ENCODE measurements at places on chromosomes 1 and 21.

DNA sequence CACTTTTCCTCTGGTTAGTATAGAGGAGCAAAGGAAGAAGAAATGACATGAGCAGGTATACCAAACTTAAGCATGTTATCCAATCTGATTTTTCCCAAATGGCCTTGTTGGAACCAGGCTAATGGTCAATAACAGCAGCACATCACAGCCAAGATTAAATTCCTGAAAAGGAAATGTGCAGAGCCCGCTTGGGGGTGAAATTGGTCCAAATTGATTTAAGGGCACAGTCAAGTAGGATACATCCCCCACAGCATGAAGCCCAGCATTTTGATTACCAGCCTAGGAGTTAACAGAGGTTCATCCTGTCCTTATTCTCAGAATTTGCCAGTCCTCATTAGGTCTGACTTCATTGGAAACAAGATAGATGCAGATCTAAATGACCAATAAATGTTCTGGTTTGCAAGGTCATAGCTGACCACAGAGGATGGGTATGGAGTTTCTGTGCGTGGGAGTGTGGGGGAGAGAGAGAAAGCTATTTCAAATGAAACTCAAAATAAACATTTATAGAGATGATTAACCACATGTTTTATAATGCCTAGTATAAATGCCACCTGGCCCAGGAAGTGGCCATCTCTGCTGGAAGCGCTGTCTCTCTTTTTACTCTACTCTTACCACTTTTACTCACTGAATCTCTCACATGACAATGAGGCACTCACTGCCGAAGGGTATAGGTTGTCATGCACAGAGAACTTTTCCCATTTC is 38.7 kb downstream of the RGS5 start:
- no peak for DNase-seq

GRCh38 chr1:2802421-2802961 is 998 bp upstream of the TTC34 start:
- DNase-seq = no peak

GRCh38 chr1:207890136-207890738 is 20.7 kb downstream of the CD34 start:
- DNase-seq = no peak

DNA sequence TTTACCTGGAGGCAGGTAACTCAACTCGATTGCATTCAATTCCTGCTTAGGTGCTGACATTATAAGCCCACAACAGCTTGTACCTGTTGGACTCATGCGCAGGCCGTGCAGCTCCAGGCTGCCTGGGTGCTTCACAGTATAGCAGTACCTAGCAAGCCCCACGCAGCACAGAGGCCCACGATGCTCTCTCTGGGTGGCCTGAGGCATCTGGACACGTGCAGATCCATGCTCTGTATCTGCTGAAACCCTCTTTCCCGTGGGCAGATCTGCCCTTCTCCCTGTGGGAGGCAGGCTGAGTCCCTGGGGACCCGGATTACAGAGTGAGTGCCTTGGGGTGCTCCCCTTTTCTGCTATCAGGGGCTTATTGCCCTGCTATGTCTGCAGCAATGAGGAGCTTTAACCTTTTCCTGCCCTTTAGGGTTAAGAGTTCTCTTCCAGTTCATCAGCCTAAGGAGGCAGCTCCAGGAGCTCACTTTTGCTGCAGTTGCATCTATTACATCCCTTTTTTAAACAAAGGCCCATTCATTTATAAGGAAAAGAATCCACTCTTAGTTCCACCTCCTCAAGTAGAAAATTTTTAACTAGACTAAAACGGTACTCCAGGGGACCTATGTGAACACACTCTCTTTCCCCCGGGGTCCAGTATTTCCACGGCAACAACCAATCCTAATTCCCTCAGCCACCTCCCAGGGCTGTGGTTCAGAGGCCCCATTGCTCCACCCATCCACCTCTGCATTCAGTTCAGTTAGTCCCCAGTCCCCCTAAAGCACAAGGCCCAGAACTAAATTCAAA is 19.3 kb downstream of the ITPKB start:
- peak; percentile 7 for DNase-seq

DNA sequence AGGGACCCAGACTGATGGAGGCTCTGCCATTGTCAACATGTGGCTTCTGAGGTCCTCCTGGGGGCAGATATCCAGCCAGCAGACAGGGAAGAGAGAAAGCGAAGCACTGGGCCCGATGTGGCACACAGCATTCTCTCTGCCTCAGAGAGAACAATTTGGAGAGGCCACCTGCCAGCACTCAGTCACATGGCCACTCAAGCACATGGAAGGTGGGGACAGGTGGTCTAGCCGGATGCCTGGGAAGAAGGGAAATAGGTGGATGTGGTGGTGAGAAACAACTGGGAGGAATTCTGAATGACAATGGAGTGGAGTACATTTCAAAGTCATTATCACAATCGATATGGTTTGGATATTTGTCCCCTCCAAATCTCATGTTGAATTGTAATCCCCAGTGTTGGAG is 109.0 kb downstream of the UBE2U start:
- no peak for DNase-seq

GRCh38 chr1:40411294-40411693 is 37.8 kb downstream of the SMAP2 start:
- no peak for DNase-seq

GRCh38 chr1:211259638-211260126 is 516 bp downstream of the RCOR3 start:
- DNase-seq = peak; percentile 60

DNA sequence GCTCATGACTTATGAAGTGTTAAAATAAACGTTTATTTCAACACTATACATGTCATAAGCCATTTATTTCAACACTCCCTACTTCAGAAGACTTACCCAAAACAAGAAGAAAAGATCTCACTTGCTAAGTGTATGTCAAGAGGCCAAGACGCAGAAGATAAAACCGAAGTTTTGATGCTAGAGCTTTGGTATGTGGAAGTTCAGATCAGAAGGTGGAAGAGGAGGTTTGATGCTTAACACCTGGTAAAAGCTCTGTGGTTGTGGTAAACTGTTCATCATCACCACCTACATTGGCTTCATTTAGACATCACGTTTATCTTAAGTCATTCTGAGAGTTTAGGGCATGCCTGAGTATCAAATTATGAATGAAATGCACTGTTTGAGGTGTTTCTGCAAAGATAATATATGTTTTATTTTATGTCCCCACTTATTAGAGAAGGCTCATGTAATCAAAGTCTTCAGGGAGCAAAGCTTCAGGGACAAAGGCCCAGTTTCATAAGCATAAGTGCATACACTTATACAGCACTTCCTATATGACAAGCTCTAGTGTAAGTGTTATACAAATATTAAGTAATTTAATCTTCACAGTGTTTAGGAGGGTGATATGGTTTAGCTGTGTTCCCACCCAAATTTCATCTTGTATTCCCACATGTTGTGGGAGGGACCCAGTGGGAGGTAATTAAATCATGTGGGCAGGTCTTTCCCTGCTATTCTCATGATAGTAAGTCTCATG is 533.3 kb downstream of the PTBP2 start:
- no peak for DNase-seq

GRCh38 chr1:187948170-187948794 is 1119.5 kb downstream of the PLA2G4A start:
- DNase-seq = no peak

- DNase-seq = peak; percentile 55
Measured at GRCh38 chr21:25507522-25507921, 99.8 kb downstream of the MRPL39 start.

GRCh38 chr21:16538936-16539440 is 809.2 kb downstream of the USP25 start:
- DNase-seq = no peak

GRCh38 chr1:156247460-156248322 is at the start of gene PAQR6:
PAQR6 (minus strand) TSS chr1:156248056; CDS start chr1:156246731, 1,325 bp downstream.
- DNase-seq = no peak

GRCh38 chr1:74328851-74329250 is 93.7 kb downstream of the TNNI3K start:
- no peak for DNase-seq

GRCh38 chr1:101709721-101710120 is 287.0 kb downstream of the OLFM3 start:
- no peak for DNase-seq

DNA sequence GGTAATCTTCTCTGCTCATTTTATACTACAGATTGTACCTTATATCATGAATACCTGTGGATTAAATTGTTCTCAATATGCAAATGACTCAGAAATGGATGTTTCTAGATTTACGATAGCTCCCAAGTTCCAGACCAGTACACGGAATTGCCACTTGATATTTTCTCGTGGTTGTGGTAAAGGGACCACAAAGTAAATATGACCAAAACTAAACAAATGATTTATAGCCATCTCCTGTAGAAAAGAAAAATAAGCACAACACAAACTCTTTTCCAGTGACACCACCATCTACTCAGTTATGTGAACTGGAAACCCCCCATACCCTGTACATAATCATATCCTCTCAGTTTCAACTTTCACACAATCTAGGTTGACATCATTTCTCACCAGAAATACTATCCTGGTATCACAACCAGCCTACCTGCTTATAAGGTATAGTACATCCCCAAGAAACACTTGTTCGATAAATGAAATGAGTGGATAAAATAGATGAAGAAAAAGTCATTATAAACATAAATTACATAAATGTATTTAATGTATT is 172.3 kb downstream of the ADGRL4 start:
- no peak for DNase-seq

- DNase-seq = no peak
Measured at GRCh38 chr21:31720330-31720729, 11.6 kb downstream of the SCAF4 start.

- no peak for DNase-seq
Measured at GRCh38 chr1:23449306-23449705, 24.8 kb upstream of the TCEA3 start.

GRCh38 chr1:165647517-165647916 is 16.5 kb downstream of the MGST3 start:
- DNase-seq = no peak

GRCh38 chr1:10339815-10340214 is 59.0 kb upstream of the PGD start:
- no peak for DNase-seq

GRCh38 chr1:69528376-69528775 is 39.3 kb upstream of the LRRC7 start:
- DNase-seq = no peak

GRCh38 chr1:16618719-16619118 is 5.4 kb upstream of the NBPF1 start:
- no peak for DNase-seq

GRCh38 chr21:38474124-38474523 is 24.2 kb downstream of the ERG start:
- no peak for DNase-seq

GRCh38 chr1:206000641-206001339 is 2.4 kb downstream of the RAB7B start:
- no peak for DNase-seq

DNA sequence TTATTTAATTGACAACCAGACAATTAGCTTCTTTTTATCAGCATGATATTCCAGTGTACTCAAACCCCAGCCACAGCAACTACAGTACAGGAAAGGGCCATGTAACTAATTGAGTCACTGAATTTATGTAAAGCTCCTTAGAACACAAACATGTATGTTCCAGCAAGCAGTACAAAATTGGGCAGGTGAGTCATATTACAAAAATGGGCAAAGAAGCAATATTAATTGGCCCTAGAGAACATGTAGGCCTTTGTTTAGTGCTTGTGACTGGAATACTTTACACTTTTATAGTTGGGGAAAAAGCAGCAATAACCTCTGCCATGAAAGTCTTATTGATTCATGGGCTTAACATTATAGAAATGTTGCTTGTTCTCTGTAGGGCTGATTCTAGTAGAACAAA is 31.8 kb downstream of the CLEC20A start:
- no peak for DNase-seq

GRCh38 chr1:241765390-241765789 is 82.6 kb upstream of the EXO1 start:
- DNase-seq = no peak

- peak; percentile 51 for DNase-seq
Measured at GRCh38 chr1:27602462-27603308, 1.3 kb downstream of the AHDC1 start.

DNA sequence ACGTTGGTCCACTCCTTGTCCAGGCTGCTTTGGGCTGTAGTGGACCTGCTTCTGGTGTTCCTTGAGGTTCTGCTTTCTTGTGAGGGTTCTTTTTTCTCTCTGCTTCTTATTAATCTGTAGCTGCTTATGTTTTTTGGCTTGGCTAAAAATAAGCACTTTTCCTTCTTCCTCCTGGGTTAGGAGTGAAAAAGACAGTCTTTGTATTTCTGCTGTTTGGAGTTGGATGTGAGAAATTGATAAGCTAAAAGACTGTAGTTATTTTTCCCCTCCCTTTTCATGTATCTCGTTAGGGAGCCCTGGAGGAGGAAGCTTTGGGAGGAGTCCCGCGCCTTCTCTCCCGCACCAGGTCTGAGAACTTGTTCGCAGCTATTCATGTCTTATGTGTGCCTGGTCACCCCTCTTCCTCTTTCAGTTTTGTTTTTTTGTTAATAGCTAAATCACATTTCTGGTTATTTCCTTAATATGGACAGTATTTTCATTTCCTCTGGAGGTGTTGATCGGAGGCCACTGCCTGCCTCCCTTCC is 79.0 kb downstream of the GALNT2 start:
- no peak for DNase-seq

GRCh38 chr1:177122461-177123251 is 41.9 kb downstream of the ASTN1 start:
- DNase-seq = no peak

DNA sequence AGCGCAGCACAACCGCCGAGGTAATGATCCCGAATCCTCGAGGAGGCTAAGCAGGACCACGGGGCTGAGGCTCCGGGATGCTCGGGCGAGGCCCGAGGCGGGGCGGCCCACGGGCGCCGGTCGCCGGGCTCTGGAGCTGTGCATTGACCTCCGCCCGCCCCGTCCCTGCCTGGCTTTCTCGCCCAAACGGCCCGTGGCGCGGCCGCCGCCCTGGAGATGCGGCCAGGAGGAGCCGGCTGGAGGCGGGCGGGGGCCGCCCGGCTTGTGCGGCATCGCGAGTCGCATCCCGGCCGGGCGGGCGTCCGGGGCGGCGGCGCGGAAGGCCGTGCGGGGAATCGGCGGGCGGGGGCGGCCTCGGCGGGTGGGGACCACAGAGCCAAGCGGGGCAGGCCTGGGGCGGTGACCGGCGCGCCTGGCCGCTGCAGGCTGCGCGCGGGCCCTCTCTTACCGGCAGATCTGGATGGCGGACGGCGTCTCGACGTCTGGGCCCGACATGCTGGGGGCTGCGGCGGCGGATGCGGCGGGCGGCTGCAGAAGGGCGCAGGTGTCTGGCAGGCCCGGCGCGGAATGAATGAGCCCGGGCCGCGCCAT is 663 bp downstream of the ACOT7 start:
- no peak for DNase-seq

Data from activated naive CD4-positive, alpha-beta T cell treated with anti-CD3 and anti-CD28 coated beads for 36 hours (primary cell).